CD4-positive, alpha-beta T cell (primary cell): ENCODE measurements at places on chromosomes 11 and 22.

GRCh38 chr11:34826384-34826726 lies 89.8 kb downstream of the APIP start:
- no peak for DNase-seq

- no peak for DNase-seq
These were observed 47.8 kb upstream of the CD5 start for GRCh38 chr11:61054513-61054912.

DNA sequence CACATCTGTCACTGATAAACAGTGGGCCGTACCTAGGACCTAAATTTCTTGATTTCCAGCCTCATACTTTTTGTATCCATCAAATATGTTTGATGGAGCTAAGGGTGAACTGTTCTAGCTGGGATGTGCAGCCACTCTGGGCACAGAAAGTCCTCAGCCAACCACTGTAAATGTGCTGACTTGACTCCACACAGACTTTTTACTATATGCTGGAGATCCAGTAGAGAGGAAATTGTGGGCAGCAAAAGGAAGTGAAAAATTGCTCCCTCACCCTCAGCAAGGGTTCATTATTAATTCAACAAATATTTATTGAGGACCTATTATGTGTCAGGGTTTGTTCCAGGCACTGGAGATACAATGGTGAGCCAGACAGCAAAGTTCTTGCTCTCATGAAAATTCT lies 54.2 kb upstream of the AMPD3 start:
- DNase-seq: no peak

DNA sequence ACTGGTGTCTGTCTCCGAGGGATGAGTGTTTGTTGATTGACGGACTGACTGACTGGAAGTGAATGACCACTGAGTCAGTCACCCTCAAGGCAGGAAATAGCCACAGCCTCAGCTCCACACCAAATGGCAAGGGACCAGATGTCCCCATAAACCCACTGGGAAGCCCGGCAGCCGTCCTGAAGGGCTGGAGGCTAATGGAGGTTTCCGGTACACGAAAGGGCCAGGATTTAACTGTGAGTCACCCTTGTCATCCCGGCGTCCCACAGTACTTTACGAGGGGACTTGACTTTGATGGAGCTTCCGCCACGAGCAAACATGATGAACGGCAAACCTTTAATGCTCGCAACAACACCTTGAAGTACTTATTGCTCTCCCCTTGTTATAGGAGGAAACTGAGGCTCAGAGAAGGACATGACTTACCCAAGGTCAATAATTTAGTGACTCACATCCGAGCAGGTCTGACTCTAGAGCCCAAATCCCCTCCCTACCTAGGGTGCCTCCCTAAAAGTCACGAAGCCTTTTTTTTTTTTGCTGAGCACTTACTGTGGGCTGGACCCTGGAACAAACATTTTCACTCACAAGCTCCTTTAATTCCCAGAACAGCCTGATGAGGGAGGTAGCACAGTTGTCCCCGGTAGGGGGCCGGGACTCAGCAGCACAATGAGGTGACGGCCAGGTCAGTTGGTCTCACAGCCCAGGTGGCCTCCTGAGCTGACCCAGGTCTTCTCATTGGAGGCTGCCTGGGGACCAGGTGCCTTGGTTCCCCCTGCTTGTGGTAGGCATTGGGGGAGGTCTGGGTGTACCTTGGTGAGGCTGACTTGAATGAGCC lies 25.2 kb upstream of the GCAT start:
- no peak for DNase-seq

- no peak for DNase-seq
These were observed 155.1 kb downstream of the LDLRAD3 start for GRCh38 chr11:36098853-36099375.

DNA sequence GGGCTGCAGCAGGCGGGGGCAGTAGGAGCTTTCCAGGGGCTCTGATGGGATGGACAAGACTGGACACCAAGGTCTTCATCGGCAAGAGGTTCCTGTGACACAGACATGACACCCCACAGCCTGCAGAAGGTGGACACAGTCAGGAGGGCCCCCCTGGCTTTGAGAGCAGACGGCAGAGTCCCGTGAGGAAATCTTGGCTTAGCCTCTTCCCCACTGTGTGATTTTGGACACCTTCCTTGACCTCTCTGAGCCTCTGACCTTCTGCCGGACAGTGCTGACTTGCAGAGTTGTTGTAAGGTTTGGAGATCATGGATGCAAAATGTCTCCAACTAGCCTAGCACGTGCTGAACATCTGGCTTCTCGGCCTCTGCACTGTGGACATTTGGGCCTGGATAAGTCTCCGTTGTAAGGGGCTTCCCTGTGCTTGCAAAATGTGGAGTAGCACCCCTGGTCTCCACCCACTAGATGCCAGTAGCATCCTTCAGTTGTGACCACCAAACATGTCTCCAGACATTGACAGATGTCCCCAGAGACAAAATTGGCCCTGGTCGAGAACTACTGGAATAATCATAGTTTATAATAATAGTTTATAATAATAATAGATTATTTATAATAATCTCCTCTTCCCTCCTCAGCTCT lies 54.6 kb downstream of the MCM5 start:
- DNase-seq: no peak

DNA sequence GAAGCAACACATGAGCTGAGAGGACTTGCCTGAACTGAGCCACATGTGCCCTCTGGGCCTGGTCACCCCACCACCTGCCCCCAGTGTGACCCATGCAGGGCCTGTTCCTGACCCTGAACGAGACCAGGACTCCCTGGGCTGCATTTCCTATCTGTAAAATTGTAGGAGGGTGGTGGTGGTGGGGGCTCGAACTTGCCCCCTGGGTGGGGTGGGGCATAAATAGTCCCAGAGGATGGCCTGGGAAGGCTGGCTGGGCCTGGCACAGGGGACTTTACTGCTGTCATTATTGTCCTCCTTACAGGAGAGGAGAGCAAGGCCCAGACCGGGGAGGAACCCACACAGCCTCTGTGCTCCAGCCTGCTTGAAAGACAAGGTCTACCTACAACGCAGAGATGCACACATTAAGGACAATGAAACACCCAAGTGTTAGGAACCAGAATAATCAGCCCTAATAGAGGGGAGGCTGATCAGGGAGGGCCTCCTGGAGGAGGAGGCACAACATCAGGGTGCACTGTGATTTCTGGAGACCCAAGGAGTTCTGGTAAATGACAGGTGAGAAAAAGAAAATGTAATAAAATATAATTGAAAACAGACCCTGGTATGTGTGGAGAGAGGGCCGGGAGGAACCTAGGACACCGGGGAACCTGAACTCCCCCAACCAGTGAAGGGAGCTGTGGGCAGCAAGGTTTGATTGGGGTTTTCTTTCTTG lies 2.8 kb upstream of the AIFM3 start:
- DNase-seq: no peak

GRCh38 chr11:65651589-65652510 lies 10.9 kb downstream of the RELA start:
- DNase-seq: peak; percentile 50

DNA sequence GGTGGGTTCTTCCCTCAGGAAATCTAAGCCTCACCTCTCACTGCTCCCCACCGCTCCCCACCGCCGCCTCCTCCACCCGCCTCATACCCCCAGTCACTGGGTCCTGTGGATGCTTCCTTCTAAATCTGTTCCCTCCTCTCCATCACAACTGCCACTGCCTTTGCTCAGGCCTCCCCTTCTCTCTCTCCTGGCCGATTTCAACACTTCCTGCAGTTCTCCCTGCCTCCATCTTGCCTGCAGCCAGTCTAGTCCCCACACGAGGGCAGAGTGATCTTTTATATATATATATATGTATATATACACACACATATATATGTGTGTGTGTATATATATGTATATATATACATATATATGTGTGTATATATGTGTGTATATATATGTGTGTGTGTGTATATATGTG lies 27.8 kb downstream of the CREB3L1 start:
- no peak for DNase-seq

DNA sequence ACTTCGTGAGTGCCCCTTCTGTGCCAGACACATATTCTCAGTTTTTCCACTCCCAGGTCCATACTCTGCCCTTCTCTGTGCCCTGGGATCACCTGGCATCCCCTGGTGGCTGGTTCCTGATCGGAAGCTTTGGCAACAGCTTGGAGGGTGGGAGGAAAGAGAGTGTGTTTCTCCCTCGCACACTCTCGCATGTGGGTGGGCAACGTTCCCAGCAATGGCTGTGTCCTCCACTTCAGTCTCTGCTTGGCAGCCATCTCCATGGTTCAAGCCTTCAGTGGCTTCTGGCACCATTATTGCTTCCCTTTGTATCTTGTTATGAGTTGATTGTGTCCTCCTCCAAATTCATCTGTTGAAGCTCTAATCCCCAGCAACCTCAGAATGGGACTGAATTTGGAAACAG lies 342.7 kb upstream of the SYN3 start:
- no peak for DNase-seq

DNA sequence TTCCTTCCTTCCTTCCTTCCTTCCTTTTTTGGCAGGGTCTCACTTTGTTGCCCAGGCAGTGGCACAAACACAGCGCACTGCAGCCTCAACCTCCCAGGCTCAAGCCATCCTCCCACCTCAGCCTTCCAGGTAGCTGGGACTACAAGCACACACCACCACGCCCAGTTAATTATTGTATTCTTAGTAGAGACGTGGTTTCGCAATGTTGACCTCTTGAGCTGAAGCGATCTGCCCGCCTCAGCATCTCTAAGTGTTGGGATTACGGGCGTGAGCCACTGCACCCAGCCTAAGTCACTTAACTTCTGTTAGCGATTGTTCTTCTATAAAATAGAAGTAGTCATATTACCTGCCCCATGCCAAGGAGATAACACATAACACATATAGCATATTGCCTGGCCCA lies 2.8 kb upstream of the SYTL2 start:
- DNase-seq: no peak

DNA sequence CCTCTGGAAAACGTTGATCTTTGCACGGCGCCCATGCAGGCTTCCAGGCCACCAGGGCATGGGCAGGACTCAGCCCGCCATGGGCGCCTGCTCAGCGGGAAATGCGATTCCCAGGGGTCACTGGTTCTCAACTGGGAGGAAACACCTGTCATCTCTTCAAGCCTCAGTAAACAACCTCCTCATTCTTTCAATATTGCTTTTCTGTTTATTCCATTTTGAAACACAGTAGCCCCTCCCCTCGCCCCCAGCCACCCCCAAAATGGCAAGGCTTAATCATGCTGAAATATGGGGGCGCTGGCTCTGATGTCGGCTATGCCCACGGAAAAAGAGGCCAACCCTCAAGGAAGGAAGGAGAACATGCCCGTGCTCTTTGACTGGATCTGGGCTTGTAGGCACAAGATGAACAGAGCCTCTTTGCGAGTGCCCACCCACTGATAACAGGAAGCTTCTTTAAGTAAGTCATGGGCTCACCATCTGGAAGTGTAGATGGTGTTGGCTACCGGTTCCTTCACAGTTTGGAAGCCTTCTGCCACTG lies 594 bp upstream of the POU2AF1 start:
- no peak for DNase-seq

DNA sequence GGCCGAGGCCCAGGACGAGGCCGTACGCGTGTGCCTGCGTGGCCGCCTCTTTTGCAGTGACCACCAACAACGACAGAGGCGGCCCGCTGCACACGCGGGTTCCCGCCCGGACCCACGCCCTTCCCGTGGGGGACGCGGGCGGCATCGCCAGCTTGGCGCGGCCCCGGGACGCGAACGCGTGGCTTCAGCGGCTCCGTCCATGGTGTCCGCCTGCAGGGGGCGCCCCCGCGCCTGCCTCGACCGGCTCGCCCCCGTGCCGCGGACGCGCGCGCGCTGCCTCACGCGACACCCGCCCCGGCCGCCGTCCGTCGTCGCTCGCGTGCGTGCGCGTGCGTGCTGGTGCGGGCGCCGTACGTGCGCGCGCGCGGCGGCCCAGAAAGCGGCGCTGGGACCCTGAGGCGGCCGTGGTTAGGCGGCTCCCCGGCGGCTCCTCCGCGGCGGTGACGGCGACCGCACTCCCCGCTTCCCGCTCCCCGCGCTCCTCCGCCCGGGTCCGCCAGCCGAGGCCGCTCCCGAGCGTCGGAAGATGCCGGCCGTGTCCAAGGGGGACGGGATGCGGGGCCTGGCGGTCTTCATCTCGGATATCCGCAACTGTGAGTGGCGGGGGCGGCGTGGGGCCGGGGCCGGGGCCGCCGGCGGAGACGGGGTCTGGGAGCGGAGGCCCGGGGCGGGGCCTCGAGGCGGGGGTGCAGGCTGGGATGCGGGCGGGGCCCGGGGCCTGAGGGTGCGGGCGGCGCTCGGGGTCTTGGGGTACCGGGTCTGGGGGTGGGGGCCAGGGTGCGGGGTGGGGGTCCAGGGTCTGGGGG lies at the start of gene AP2A2:
Gene AP2A2 (plus strand): TSS at position 375 of the 806 bp plus-strand sequence. CDS start 152 bp downstream, at position 527.
- peak; percentile 83 for DNase-seq

- no peak for DNase-seq
These were observed 515.4 kb downstream of the RAB38 start for GRCh38 chr11:87659807-87660206.

DNA sequence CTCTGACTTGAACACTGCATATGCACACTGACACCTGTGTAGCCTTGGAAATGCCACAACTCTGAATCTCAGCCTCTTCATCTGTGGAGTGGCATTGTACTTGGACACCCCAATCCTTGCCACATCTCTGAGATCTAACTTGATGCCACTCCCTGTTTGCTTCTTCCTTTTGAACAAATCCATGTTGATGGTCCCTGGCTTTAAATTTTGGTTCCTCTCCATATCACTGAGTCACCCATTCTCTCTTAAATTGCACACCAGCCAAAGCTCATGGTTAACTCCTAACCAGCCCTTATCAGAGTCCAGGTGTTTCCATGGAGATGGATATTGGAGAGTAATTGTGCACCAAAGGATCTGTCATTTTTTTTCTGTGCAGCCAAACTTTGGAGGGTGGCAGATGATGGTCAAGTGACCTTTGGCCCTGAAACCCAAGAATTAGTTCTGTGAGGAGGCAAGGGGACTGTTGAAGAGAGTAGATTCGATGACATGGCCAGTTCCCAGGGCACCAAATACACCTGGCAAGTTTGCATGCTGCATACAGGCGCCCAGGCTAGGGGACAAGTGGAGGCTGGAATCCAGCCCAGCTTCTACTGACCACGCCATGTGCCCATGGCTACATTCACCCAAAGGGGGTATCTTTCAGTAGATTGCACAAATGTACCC lies 25.1 kb upstream of the PAMR1 start:
- no peak for DNase-seq

GRCh38 chr11:105324156-105324555 lies 184.6 kb upstream of the CARD18 start:
- no peak for DNase-seq

DNA sequence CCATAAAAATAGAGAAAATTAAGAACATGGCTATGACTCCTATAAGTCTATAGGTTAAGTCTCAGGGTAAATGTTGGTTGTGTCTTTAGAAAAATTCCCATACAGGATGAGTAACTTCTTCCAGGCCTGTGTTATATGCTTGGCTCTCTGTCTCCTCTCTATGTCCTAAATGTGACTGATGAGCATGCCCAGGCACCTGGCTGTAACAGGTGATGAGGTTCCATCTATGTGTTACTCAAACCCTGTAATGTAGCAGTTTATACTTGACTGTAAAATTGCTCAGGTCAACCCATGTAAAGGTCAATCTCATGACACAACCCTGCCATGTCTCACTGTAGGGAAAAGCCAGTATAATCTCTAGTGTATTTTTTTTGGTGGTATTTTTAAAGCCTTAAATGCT lies 69.5 kb downstream of the PARVA start:
- no peak for DNase-seq

GRCh38 chr11:57426439-57426928 lies 437 bp downstream of the SLC43A3 start:
- no peak for DNase-seq

GRCh38 chr11:129974237-129974636 lies 28.4 kb downstream of the PRDM10 start:
- DNase-seq: no peak
